ENCODE measurements at places on chromosomes 7 and 10.

DNA sequence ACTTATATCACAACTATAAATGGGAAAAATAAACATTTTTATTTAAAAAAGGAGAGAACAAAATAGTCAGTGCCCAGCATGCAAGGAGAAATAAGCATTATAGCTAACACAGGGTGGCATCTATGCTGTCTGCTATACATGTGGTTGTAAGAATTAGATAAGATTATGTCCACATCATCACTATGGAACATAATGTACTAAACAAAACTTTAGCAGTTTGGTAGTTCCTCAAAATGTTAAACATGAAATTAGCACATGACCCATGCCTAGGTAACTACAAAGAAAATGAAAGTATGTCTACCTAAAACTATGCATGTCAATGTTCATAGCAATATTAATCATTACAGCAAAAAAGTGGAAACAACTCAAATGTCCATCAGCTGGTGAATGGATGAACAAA lies 28.7 kb upstream of the RUFY2 start:
- DNase-seq = no peak

DNA sequence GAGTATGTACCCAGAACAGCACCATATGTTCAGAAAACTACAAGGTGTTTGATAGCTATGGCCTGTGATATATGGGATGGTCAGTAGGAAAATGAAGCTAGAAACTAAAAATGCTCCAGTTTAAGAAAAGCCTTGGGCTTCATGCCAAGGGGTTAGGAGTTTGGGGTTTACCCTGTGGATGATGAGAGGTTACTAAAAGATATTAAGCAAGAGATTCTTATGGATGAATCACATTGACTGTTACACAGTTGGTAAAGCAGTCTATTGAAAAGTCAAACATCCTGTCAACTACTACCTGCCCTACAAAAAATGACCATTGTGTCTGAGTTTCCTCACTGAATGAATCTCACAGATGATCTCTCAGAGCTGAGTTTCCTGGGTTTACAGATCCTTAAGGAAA lies 166.2 kb upstream of the INHBA start:
- DNase-seq = no peak

DNA sequence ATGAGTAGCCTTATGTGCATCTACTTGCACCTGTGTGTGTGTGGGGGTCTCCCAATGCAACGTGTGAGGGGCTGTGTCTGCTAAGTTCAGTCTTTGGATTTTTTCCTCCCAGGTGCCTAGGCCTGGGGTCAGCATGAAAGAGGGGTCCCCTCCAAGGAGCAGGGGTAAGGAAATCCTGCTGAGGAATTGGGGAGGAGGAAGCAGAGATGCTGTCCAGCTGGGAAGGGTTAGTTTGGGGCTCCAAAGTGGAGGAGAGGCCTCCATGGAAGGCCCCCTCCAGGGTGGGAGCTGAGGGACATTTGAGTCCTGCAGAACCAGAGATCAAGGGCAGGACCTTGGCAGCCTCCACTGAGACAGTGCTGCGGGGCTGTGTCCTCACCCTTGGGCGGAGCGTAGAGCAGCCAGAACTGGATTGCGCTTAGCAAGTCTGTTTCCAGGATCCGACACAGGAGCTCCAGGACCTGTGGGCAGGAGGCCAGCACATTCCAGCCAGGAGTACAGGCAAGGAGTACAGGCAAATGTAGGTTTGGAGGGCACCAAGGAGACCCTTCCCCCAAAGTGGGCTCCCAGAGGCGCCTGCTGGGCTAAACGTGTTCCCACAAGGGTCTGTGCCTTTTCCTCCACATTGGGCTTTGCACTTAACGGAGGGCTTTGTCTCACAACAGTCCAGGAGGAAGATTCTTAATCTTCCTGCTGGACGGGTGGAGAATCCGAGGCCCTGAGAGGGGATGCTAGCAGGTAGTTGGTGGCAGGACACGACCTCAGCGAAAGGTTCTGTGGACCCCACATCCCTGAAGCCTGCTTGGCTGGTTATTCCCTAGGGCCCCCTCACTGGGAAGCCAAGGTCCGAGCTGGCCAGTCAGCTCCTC lies 10.1 kb downstream of the TBATA start:
- no peak for DNase-seq

DNA sequence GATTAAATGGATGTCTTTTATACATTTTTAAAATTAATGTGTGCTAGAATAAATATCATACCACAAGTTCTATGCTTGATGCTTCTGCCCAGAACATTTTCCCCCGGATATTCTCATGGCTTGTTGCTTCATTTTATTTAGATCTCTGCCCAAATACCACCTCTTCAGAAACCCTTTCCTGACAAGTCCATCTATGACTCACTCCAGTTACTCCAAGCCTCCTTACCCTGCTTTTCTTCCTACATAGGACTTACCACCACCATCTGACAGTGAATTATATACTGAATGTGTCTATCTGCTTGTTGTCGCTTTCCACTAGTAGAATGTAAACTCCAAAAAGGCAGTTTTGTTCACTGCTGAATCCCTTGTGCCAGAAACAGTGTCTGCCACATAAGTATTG lies 19.1 kb upstream of the ERVW-1 start:
- DNase-seq = no peak

- no peak for DNase-seq
Measured at GRCh38 chr7:92880212-92881090, 44.1 kb upstream of the CDK6 start.

DNA sequence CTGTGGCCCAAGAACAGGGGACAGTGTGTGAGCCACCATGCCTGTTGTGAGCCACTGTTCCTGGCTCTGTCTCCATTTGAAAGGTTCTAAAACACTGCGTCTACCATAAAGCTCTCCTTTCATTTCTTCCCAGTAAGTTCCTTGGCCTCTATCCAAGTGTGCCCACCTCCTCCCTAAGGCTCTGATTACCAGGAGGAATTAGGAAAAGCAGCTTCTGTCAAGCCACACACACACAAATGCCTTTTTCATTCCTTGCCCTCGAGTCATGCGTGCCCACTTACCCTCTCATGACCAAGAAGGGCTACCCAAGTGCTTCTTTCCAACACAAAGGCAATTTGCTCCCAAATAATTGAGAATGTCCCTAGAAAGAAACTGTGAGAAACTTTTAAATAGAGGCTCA lies 70.8 kb upstream of the PARD3 start:
- DNase-seq = no peak

GRCh38 chr10:63052083-63052482 lies 81.0 kb upstream of the NRBF2 start:
- DNase-seq = no peak

GRCh38 chr7:23044581-23044980 lies 30.7 kb upstream of the HYCC1 start:
- no peak for DNase-seq

- DNase-seq = no peak
Measured at GRCh38 chr7:112168915-112169314, 37.3 kb downstream of the DOCK4 start.

GRCh38 chr7:1852517-1853430 lies 182.7 kb downstream of the ELFN1 start:
- DNase-seq = no peak

DNA sequence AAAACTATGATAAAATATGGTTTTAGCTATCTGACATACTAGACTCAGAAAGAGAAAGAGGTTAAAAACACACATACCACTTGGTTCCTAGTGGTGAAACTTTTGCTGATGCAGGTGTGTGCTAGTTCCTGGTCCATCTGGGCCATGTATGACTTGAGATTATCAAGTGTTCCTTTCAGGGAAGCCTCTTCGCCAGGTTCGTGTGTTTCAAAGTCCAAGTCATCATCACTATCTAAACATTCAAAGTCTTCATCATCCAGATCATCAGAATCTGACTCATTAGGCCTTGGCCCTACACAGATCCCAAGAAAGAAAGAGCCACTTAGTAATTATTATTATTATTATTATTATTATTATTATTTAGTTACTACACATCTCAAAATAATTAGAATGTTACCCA lies 26.4 kb downstream of the NUDT13 start:
- DNase-seq = no peak

DNA sequence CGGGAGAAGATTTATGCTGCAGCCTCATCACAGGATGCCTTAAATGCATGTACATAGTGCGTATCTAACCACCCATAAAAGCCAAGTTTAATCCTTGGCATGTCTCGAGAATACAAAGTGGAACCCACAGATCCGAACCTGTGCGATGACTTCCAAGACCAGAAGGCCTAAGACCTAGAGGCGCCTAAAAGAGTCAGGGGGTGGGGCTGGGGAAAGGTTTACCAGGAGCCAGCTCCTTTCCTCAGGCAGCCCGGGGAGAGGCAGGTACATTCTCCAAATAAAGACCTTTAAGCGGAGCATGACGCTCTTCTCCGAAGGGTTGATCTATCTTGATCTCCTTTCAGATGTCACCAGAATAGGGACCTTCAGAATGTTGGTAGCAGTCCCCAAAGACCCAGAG lies 9.7 kb downstream of the SP8 start:
- DNase-seq = no peak

DNA sequence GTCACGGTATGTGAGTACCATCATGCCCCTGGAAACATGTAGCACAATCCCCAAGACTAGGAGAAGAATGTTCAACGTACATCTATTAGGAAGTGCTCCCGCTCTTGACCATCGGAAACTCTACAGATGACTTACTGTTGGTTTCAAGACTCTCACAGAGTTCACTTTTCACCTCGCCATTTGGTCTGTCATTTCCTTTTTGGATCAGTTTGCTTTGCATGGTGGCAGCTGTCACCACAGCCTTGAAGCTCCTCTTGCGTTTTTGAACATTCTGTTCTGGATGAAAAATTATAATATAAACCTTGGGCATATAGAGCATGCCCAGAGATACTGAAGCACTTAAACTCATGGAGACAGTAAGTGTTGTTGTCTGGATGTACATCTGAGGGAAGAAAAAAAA lies 806.8 kb downstream of the GRM8 start:
- no peak for DNase-seq

GRCh38 chr7:137975221-137975620 lies 26.7 kb downstream of the CREB3L2 start:
- no peak for DNase-seq

DNA sequence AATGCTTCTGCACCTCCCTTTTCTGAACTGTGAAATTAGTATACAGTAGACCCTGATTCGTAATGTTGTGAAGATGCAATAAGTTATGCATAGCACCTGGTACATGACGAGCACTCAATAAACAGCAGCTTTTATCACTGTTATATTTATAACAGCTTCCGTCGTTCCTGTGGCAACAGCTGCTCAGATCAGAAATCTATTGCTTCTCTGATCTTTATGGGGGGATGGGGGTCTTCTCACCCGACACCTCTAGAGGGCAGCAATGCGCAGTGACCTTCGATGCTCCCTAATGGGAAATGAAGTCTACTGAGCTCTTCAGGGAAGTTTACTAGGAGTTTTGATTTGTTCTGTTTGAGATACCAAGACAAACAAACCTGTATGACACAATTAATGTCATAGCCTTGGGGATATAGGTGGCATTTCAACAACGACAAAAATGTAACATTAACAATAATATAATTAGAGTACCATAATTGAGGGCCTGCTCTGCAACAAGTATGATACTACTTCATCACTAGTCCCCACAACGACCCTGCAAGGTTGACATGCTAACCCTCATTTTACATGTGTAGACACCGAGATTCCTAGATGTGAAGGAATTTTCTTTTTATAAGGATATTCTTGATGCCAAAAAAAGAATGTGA lies 289.6 kb downstream of the SFMBT2 start:
- no peak for DNase-seq

DNA sequence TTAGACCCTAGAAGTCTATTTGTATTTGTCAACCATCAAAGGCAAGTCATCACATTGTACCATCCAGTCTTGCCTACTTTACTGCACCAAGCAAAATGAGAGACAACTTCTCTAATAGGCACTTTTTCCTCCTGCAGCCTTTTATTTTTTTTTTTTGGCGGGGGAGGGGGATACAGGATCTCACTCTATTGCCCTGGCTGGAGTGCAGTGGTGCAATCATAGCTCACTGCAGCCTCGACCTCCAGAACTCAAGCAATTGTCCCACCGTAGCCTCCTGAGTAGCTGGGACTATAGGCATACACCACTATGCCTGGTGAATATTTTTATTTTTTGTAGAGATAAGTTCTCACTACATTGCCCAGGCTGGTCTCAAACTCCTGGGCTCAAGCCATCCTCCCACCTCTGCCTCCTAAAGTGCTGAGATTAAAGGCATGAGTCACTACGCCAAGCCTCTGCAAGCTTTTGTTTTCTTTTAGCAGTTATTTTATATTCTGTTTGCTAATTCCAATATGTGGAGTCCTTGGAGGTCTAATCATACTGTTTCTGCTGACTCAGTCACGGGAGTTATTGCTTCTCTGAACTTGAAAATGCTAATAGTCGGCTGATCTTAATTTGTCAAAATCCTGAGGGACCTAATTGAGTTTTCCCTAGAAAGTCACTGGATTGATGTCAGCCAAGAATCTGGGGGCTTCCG lies 14.2 kb downstream of the KPNA7 start:
- no peak for DNase-seq

GRCh38 chr7:4131063-4131462 lies 551.0 kb upstream of the FOXK1 start:
- DNase-seq = no peak

- no peak for DNase-seq
Measured at GRCh38 chr7:150962290-150962552, 15.9 kb downstream of the KCNH2 start.

DNA sequence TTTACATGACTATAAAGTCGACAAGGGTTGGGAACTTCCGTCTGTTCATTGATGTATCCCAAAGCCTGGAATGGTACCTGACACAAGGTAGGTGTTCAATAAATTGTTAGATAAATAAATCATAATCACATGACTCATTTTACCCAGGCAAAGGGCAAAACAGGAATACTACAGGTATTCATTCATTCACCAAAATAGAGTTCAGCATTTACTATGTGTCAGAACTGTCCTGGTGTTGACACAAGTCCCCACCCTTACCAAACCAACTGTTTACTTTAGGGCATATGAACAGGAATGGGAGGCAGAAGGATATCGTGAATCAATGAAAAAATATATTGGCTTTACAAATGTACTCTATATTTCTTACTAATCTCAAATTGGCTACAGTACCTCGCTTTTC lies 666 bp upstream of the YAE1 start:
- no peak for DNase-seq

DNA sequence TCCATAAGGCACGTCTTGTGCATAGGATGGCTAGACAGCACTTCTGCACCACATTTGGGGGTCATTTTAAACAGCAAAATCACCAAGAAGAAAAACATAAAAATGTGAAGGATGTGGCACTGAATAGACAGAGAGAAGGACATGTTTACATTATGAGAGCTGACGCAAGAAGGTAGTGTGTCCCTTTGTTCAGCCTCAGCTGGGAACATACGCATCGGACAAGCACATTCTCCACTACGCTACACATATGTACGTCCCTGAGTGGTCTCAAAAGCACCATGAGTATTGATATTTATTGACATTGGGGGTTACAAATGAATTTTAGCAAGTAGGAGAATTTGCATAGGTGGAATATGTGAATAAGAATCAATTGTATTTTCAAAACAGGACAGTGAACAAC lies 20.2 kb downstream of the DDC start:
- DNase-seq = no peak

GRCh38 chr7:43725251-43725650 lies 4.1 kb downstream of the COA1 start:
- no peak for DNase-seq

- no peak for DNase-seq
Measured at GRCh38 chr10:71817831-71818655, 33.0 kb downstream of the PSAP start.
